ENCODE measurements at places on chromosomes 7 and 10. TPM values are rescaled to one million over a fixed set of nuclear protein-coding genes. Genes with fewer than 3 reads are reported as not detected.
A peak's percentile ranks its signal among the peaks of the same experiment; 100 is the strongest.

- DNase-seq, result no peak
- no peaks in the 10 kb centered on the region for H3K27me3 ChIP-seq
- H3K4me3 ChIP-seq, result no peak overlapping the region
- peak overlapping the region; percentile 20 for H3K27ac ChIP-seq
- H3K36me3 ChIP-seq, result no peaks in the 10 kb centered on the region
- H3K4me1 ChIP-seq, result no peaks in the 10 kb centered on the region
Measured at GRCh38 chr7:123745437-123745836, 3.4 kb downstream of the WASL start.

Gene KCNIP2
- 653 TPM for total RNA-seq

DNA sequence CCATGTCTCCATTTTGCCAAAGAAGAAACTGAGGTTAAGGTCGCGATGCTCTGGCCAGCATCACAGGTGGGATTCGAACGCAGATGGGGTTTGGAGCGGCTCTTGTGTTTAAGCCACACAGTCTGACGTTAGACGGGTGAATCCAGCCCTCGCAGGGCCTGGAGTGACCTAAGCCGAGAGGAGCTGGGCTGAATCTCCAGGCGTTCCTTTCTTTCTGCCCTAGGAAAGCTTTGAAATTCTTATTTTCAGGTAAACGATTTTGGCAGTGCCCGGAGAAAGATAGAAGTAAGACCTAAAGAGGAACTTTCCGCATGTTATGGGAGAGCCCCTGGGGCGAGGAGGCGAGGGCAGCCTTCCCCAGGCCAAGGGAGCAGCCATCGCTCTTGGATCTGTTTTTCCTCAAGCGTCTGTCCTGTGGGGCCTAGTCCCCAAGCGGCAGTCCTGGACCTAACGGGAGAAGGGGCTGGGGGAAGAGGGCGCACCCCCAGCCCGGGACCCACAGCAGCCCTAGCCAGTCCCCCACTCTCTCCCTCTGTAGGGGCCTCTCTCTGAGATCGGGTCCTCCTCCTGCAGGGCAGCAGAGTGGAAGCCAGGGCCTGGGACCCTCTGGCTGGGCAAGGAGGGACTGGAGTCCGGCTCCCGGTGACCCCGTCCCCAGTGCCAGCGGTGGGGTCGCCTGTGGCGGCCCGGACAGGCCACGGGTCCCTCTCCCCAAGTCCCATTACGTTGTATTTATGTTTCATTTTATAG, 8.9 kb upstream of the LBX1 start:
- H3K4me3 ChIP-seq, result no peak overlapping the region
- H3K27ac ChIP-seq, result no peak overlapping the region
- no peaks in the 10 kb centered on the region for H3K4me1 ChIP-seq
- H3K36me3 ChIP-seq, result no peaks in the 10 kb centered on the region
- H3K27me3 ChIP-seq, result peaks cover 40% of the 10 kb centered on the region

GRCh38 chr10:89055159-89055558, 64.6 kb downstream of the FAS start:
- DNase-seq, result no peak
- no peaks in the 10 kb centered on the region for H3K36me3 ChIP-seq
- H3K4me3 ChIP-seq, result no peak overlapping the region
- H3K27me3 ChIP-seq, result no peaks in the 10 kb centered on the region
- H3K4me1 ChIP-seq, result no peaks in the 10 kb centered on the region

Gene PLEKHS1
- not detected for total RNA-seq

Gene ZNF138
- total RNA-seq, result 3.1 TPM

Gene C10orf143
- total RNA-seq, result 0.93 TPM

Gene ASB4
- 4.6 TPM for total RNA-seq

Gene OR2A5
- total RNA-seq, result not detected

DNA sequence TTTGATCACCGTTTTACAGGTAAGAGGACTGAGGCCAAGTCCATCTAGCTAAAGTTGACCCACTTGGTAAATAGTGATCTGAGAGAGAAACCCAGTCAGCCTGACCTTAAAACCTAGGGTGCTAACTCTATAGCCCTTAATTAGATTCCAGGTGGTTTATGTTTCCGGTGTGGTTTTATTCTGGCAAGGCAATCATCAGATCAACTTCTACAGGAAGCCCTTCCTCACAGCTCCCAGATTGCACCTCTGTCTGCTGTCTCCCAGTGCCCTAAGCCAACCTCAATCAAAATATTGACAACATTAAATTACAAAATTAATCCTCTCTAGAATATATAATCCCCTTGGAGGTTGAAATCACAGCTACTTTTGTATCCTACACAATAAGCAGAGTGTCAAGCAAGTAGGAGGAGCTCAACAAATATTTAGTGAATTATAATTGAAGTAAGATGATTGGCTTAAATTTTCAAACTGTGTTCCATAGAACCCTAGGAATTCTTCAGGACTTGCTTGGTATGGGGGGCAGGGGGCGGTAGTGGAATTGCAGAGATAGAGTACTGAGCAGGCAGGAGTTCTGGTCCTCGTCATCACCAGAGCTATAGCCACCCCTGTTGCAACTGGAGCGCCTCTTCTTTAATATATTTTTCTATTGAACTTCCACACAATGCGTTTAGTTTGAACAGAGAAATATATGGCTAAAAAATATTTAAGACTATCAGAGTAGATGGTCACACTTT, 692.8 kb upstream of the LRRN3 start:
- no peak for DNase-seq
- H3K36me3 ChIP-seq, result no peaks in the 10 kb centered on the region
- H3K4me3 ChIP-seq, result no peak overlapping the region
- no peaks in the 10 kb centered on the region for H3K4me1 ChIP-seq
- H3K27me3 ChIP-seq, result no peaks in the 10 kb centered on the region
- H3K27ac ChIP-seq, result no peak overlapping the region

Gene CDHR1
- total RNA-seq, result 0.55 TPM

GRCh38 chr10:32846974-32847373, 111.1 kb downstream of the ITGB1 start:
- no peaks in the 10 kb centered on the region for H3K4me1 ChIP-seq
- no peaks in the 10 kb centered on the region for H3K27me3 ChIP-seq
- DNase-seq, result no peak
- no peak overlapping the region for H3K4me3 ChIP-seq

- peaks cover 35% of the 10 kb centered on the region for H3K36me3 ChIP-seq
- no peak for DNase-seq
- H3K4me1 ChIP-seq, result no peaks in the 10 kb centered on the region
- H3K27me3 ChIP-seq, result no peaks in the 10 kb centered on the region
Measured at GRCh38 chr7:193481-194251, 1.3 kb downstream of the FAM20C start.

Gene LIPK
- total RNA-seq, result not detected

Gene DGKI
- 4.4 TPM for total RNA-seq

Gene CRYGN
- total RNA-seq, result 0.90 TPM

DNA sequence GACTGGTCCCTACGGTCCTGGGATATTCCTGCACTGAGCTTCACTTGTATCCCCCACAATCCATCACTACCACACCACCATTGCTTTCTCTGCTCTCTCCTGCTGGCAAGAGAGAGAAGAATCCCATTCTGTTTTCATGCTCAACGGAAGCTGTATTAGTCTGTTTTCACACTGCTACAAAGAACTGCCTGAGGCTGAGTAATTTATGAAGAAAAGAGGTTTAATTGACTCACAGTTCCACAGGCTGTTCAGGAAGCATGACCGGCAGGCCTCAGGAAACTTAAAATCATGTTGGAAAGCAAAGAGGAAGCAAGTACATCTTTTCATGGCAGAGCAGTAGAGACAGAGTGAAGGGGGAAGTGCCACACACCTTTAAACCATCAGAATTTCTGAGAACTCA, 260.4 kb upstream of the LYZL1 start:
- no peaks in the 10 kb centered on the region for H3K4me1 ChIP-seq
- H3K27ac ChIP-seq, result no peak overlapping the region
- H3K4me3 ChIP-seq, result no peak overlapping the region
- no peak for DNase-seq

Gene ZNF488
- not detected for total RNA-seq

GRCh38 chr7:2893411-2893861, 49.3 kb upstream of the GNA12 start:
- no peaks in the 10 kb centered on the region for H3K4me1 ChIP-seq
- no peaks in the 10 kb centered on the region for H3K36me3 ChIP-seq

- no peaks in the 10 kb centered on the region for H3K4me1 ChIP-seq
- no peak overlapping the region for H3K27ac ChIP-seq
- H3K27me3 ChIP-seq, result no peaks in the 10 kb centered on the region
- no peak overlapping the region for H3K4me3 ChIP-seq
- H3K36me3 ChIP-seq, result no peaks in the 10 kb centered on the region
Measured at GRCh38 chr10:68106656-68107055, 2.6 kb upstream of the MYPN start.

DNA sequence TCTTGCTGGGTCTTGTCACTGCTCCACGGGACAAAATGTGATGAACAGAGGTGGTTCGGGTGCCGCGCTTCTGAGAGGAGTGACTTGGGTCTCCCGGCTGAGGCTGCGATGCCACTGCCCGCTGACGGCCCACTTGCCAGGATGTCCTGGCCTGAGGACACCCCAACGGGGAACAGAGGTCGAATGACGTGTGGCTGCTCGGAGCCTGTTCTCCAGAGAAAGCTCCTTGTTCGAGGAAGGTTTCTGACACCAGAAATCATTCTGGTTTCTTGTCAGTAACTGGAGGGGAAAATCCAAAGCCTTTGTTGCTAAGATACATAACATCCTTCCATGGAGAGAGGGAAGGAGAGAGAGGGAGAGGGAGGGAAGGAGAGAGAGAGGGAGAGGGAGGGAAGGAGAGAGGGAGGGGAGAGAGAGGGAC, 236.4 kb downstream of the WDR37 start:
- H3K4me3 ChIP-seq, result no peak overlapping the region
- H3K4me1 ChIP-seq, result no peaks in the 10 kb centered on the region
- no peak for DNase-seq
- H3K27ac ChIP-seq, result no peak overlapping the region

GRCh38 chr10:38093816-38094157, 350 bp upstream of the ZNF37A start:
- no peaks in the 10 kb centered on the region for H3K27me3 ChIP-seq
- peak overlapping the region; percentile 78 for H3K4me3 ChIP-seq
- no peak for DNase-seq
- peaks cover 24% of the 10 kb centered on the region for H3K36me3 ChIP-seq

GRCh38 chr7:140625908-140626868, 14.4 kb downstream of the DENND2A start:
- no peaks in the 10 kb centered on the region for H3K27me3 ChIP-seq
- peak overlapping the region; percentile 66 for H3K27ac ChIP-seq
- DNase-seq, result peak; percentile 98

- no peak for DNase-seq
- H3K4me1 ChIP-seq, result peaks cover 38% of the 10 kb centered on the region
- H3K36me3 ChIP-seq, result no peaks in the 10 kb centered on the region
- H3K27ac ChIP-seq, result peak overlapping the region; percentile 69
- H3K4me3 ChIP-seq, result no peak overlapping the region
- H3K27me3 ChIP-seq, result no peaks in the 10 kb centered on the region
Measured at GRCh38 chr7:50640256-50640655, 75.1 kb upstream of the DDC start.

DNA sequence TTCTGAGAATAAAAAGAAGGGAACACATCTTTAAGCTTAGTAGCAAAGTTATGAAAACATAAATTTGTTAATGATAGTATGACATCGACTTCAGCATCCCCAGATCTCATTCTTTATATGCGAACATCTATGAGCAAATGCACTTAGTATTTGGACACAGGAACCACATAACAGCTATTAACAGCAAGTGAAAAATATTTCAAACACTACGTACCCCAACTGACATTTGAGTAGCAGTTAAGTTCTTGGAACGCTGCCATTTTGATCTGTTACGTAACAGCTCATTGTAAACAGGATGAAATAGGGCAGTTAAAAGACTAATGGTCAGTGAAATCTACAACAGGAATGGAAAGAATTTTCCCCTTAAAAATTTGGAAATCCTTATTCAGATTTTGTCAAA, 428.9 kb downstream of the TNS3 start:
- no peak for DNase-seq
- H3K27ac ChIP-seq, result no peak overlapping the region
- H3K4me3 ChIP-seq, result no peak overlapping the region
- no peaks in the 10 kb centered on the region for H3K4me1 ChIP-seq
- H3K36me3 ChIP-seq, result no peaks in the 10 kb centered on the region

DNA sequence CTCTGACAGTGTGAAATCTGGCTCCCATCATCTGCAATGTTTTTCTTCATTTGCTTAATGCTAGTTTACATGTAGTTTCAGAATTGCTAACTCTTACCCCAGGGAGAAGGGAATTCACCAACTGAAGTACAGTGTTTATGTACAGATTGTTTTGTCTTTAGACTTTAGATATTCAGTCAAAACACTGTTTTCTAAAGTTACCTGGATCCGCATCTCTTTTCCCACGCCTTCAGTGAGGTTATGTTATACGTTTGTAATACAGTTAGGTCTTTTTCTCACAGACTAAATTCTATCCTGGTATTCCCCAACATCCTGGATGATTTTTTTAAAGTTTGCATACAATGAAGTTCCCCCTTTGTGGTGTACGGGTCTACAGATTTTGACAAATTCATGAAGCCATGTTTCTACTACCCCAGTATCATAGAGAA, 3.2 kb upstream of the LYZL1 start:
- no peaks in the 10 kb centered on the region for H3K4me1 ChIP-seq
- DNase-seq, result no peak
- H3K4me3 ChIP-seq, result no peak overlapping the region
- H3K27ac ChIP-seq, result no peak overlapping the region
- no peaks in the 10 kb centered on the region for H3K36me3 ChIP-seq

GRCh38 chr7:55939514-55940123, 12.1 kb upstream of the MRPS17 start:
- no peaks in the 10 kb centered on the region for H3K36me3 ChIP-seq
- no peak overlapping the region for H3K27ac ChIP-seq
- no peaks in the 10 kb centered on the region for H3K27me3 ChIP-seq
- DNase-seq, result no peak
- no peaks in the 10 kb centered on the region for H3K4me1 ChIP-seq
- no peak overlapping the region for H3K4me3 ChIP-seq

GRCh38 chr7:41280491-41280890, 422.4 kb downstream of the INHBA start:
- no peak for DNase-seq
- no peaks in the 10 kb centered on the region for H3K36me3 ChIP-seq
- H3K4me1 ChIP-seq, result no peaks in the 10 kb centered on the region
- H3K4me3 ChIP-seq, result no peak overlapping the region
- H3K27me3 ChIP-seq, result no peaks in the 10 kb centered on the region

Gene CD36
- total RNA-seq, result 421 TPM

- no peaks in the 10 kb centered on the region for H3K36me3 ChIP-seq
- H3K27ac ChIP-seq, result no peak overlapping the region
- H3K27me3 ChIP-seq, result no peaks in the 10 kb centered on the region
- H3K4me3 ChIP-seq, result no peak overlapping the region
- H3K4me1 ChIP-seq, result no peaks in the 10 kb centered on the region
Measured at GRCh38 chr7:19101909-19102308, 15.5 kb downstream of the TWIST1 start.

- peaks cover 17% of the 10 kb centered on the region for H3K4me1 ChIP-seq
- H3K36me3 ChIP-seq, result no peaks in the 10 kb centered on the region
- no peak for DNase-seq
- no peak overlapping the region for H3K4me3 ChIP-seq
Measured at GRCh38 chr10:70575874-70576802, 26.4 kb downstream of the PRF1 start.

Gene TECPR1
- total RNA-seq, result 13.9 TPM

- H3K27ac ChIP-seq, result no peak overlapping the region
- no peaks in the 10 kb centered on the region for H3K36me3 ChIP-seq
- DNase-seq, result no peak
- no peaks in the 10 kb centered on the region for H3K4me1 ChIP-seq
- no peak overlapping the region for H3K4me3 ChIP-seq
Measured at GRCh38 chr10:112724404-112724991, 225.5 kb upstream of the TCF7L2 start.

- no peaks in the 10 kb centered on the region for H3K27me3 ChIP-seq
- no peak for DNase-seq
- no peaks in the 10 kb centered on the region for H3K36me3 ChIP-seq
Measured at GRCh38 chr7:80151274-80151665, 16.6 kb downstream of the GNAI1 start.

Gene AS3MT
- total RNA-seq, result 11.7 TPM

Gene FLNC
- total RNA-seq, result 646 TPM

All from right atrium auricular region (tissue), 2 donors.